ENCODE measurements at places on chromosomes 3 and 15.

GRCh38 chr15:33968224-33968623 lies at the start of gene CHRM5:
Gene CHRM5, plus strand, starts transcription at chr15:33968497. Its CDS starts 94,221 bp downstream, at chr15:34062718.
- DNase-seq, result no peak

DNA sequence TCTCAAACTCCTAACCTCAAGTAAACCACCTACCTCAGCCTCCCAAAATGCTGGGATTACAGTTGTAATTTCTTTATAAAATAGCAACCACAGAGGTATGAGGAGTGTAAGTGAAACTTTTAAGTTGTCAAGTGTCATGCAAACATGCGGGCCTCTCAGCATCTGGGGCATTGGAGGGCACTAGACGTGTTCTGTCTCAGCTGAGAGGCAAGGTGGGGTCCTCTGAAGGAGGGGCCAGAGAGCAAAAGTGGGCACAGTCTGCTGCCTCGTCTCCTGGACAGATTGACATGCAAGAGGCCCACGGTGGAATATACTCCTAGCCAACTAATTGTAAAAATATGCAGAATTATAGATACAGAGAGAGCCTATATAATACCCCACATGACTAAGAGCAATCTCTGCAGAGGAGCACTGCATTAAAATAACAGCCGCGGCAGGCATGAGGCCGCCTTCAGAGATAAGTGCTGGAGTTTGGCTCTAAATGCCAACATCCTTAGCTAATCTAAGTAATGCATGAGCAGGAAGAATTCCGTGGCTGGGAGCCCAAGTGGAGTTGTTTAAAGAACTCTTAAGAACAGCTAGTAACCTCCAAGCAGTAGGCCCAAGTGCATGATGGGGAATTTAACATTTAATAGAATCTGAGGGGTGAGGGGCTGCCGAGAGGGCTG lies 87.8 kb upstream of the RNU6-1 start:
- peak; percentile 88 for DNase-seq

GRCh38 chr3:48427630-48427962 lies 2.3 kb downstream of the PLXNB1 start:
- no peak for DNase-seq

DNA sequence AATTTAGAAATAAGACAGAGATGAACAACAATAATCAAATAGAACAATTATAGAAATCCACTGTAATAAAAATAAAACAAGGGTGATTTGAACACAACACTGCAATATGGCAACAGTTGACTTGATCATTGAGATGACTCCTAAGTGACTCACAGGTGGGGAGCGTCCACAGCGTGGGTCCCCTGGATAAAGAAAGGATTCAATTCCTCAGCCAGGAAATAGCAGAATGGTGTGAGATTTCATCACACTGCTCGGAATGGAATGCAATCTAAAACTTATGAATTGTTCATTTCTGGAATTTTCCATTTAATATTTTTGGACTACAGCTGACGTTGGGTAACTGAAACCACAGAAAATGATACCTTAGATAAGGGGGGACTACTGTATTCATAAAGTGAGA lies 82.0 kb downstream of the CNTN3 start:
- DNase-seq, result peak; percentile 91

DNA sequence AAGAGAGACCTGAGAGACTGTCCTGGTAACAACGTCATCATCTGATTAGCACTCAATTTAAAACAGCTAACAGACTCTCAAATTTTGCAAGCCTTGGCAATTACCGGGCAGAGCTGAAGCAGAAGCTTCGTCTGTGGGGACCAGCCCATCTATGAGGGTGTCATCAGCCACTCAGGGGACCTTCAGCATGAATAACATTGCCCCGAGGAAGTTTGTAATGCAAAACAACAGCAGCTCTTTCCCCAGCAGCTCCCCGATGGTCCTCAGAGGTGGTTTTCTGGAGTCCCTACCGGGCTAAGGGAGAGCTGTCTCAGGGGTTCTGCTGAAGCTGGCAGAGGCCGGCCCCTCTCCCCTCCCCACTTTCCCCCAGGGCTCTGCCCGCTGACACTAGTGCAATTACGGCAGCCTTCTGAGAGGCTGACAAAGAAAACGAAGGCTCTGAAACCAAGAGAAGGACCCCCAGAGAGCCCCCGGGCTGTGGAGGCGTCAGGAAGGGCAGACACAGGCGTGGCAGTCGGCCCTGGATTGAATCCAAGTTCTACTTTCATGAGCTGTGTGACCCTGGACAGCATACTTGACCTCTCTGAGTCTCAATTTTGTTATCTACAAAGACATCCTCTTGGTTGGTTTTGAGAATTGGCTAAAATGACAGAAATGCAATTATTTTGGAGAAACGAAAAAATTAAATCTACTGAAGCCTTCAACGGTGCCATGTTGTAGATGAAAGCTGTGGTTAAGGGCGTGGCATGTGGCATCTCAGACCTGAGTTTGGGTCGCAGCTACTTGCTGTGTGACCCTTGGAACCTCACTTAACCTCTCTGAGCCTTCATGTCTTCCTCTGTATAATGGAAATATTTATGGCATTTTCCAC lies 102.1 kb upstream of the TLE3 start:
- no peak for DNase-seq

DNA sequence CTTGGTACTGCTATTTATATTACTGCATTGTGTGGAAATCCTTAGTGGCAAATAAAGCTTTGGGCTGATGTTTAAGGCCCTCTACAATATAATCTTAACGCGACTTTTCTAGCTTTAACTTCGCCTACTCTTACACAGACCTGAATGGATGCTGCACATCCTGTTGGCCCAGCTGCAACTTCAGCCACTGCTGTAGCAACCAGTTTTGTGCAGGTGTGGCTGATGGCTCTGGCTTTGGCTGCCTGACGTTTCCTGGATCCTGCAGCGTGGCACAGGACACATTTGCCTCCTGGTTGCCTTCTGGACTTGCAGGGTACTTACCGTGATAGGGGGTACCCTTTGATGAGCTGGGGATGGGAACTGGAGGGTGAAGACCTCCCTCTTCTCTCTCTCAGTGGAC lies 20.2 kb upstream of the ERICH6 start:
- no peak for DNase-seq

- DNase-seq, result no peak
These were observed 112.4 kb upstream of the CCDC54 start for GRCh38 chr3:107264888-107265287.

- DNase-seq, result no peak
These were observed 58.0 kb upstream of the ULK4 start for GRCh38 chr3:42019953-42020260.

GRCh38 chr15:100764778-100765466 lies 114.7 kb upstream of the ALDH1A3 start:
- peak; percentile 81 for DNase-seq

DNA sequence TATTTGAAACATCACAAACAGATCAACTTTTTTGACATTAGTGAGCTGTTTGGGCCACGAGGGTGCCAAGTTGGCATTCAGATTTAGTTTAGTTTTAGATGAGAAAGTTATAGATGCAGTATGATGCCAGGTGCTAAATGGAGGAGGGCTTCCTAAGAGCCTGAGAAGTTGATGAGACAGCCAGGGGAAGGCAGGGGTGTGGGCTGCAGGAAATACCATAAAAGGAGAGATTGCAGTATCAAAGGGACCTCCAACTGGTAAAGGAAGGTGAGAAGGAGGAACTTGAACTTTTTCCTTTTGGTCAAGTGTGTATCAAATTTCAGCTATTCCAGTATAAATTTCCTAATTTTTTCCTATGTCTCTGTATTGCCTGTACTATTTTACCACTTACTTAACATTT lies 2.0 kb upstream of the TNIK start:
- DNase-seq, result no peak

GRCh38 chr3:67876261-67876660 lies 221.8 kb upstream of the SUCLG2 start:
- no peak for DNase-seq

DNA sequence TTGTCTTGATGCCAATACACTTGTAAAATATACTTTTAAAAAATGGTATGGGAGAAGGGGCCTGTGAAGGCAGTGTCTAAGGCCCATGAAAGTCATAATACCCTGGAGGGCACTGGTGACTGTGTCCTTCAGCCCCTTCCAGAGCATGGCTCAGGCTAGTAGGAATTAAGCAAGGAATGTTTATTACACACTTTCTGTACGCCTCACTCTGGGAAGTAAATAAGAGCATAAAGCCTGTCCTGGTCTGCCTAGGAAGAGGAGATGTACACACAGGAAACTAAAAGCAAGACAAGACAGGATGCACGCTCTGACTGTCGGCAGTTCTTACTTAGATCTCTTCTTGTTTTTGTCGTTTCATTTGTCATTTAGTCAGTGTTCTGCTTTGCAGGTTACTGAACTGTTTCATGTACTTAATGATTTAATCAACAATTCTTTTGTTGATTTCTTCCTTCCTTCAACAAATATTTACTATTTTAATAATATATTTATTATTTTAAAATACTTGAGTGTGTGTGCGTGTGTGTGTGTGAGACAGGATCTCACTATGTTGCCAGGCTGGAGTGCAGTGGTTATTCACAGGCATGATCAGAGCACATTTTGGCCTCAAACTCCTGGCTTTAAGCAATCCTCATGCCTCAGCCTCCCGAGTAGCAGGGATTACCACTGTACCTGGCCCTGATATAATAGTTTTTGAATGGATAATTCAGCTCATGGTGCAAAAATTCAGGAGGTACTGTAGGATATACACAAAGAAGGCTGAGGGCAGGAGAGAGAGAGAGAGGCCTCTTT lies 9.0 kb upstream of the SMAD6 start:
- no peak for DNase-seq

GRCh38 chr3:139940622-139941021 lies 5.6 kb downstream of the CLSTN2 start:
- DNase-seq, result no peak

GRCh38 chr15:57890351-57890750 lies 175.2 kb downstream of the ALDH1A2 start:
- DNase-seq, result peak; percentile 14

DNA sequence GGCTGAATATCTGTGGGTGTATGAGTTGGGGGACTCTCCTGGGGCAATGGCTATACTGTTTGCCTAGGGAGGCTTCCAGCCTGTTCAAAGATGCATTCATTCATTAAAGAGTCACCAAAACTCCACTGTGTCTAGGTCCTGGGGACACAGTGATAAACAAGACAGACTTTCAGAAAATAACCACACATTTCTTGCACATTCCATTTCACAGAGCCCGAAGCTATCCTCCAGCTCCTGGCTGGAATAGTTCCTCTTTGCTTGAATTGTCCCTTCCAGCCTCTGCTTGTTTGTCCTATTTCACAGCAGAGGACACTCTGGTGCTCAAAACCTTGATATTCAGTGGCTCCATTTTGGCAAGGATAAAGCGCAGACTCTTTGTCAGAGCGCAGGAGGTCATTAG lies 61.7 kb upstream of the ITGA11 start:
- DNase-seq, result no peak

GRCh38 chr15:67033012-67033411 lies 32.4 kb upstream of the SMAD3 start:
- DNase-seq, result no peak

GRCh38 chr3:80734920-80735319 lies 967.1 kb upstream of the ROBO1 start:
- DNase-seq, result no peak

DNA sequence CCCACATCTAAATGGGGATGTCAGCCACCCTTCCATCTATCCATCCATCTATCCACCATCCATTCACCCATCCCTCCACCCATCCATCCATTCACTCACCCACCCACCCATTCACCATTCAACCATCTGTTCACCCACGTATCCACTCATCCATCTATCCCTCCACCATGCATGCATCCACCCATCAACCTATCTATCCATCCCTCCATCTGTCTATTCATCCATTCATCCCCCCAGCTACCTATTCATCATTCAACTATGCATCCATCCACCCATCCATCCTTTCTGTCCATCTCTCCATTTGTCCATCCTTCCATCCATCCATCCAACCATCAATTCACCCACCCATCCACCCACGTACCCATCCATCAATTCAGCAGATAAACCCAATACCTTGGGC lies 14.6 kb downstream of the ITIH3 start:
- no peak for DNase-seq

- DNase-seq, result no peak
These were observed 105.1 kb upstream of the FRMD4B start for GRCh38 chr3:69490971-69491370.

DNA sequence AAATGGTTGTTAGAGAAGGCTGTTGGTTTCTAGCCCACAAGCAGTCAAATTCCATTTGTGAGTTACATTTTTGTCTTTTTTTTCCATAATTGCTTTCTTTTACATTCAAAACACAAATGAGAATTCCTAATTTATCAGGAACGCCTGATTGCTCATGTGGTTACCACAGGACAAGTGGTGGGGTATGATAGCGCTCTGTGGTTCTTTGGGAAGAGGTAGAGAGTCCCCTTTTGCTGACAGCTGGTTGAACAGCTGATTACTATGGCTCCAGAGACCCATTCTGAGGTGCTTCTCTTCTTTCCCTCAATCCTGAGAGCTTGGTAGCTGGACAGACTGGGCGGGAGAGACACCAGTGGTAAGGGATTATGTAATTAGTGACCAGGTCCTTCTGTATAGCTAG lies 24.4 kb downstream of the CNOT10 start:
- no peak for DNase-seq

DNA sequence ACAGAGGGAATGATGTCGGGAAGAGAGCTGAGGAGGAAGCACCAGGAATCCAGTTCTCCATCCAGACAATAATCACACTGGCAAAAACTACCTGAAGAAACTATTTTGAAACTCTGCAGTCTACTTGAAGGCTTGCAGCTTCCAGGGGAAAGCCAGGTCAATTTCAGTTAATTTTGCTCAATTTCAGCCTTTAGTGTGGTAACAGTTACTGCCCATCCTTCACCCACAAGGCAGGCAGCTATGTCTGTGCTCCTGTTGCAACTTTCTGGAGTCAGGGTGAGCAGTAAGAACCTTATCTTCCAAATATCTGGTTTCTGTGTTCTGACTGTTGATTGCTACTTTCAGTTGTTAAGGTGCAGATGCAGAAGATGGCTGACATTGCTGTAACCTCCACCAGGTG lies 221.7 kb downstream of the ADAMTS17 start:
- no peak for DNase-seq

DNA sequence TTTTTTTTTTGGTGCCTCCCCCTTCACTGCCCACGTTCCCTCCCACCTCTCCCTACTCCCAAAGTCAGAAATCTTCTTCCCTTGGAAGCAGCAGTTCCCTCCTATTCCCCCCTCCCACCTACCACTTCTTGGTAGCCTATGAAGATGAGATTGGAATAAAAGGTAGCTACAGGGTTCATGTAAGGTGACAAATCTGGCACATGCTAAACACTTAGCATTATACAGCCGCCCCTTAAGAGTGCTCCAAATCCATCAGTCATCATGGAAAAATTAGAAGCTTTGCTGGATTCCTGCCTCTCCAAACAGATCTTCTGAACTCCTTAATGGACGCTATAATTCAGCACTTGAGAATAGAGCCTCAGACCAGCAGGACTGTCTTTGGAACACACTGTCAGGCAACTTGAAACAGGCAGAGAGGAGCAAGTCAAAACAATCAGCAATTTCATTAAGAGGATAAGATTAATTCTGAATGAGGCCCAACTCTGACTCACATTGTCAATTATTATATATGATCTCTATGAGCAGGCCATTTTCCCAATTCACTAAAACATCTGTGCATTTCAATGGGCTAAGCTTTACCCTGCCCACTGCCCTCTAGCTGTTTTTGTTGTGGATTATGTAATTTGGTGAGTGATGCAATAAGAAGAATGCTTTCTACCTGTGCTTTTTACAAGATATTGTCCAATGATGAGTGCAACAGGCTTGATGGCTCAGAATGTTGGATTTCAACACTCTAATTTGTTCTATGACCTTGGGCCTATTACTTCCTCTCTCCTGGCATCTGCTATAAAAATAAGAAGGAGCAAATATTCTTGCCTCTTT lies 34.6 kb upstream of the SPRED1 start:
- DNase-seq, result no peak
